Sigmoid colon (tissue), 7 donors: ENCODE measurements at places on chromosomes 12 and 14.

DNA sequence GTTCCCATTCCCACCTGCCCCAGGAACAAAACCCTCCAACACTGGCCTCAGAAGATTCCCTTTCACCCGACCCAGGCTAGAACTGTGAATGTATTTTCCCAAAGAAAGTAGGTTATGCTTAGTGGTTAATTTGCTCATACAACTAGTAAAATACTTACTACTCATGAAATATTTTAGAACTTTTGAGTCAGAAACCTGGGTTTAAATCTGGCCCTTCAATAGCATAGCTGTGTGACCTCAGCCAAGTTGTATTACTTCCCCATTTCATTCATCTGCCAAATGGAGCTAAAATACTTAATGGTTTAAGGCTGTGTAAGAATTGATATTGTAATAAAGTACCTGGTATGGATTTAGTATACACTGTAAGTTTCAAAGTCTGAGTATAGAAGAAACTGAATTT, 69.1 kb upstream of the DNM1L start:
- H3K4me1 ChIP-seq, result no peaks in the 10 kb centered on the region
- H3K27ac ChIP-seq, result no peak overlapping the region
- no peaks in the 10 kb centered on the region for H3K36me3 ChIP-seq
- H3K27me3 ChIP-seq, result no peaks in the 10 kb centered on the region
- no peak for DNase-seq
- H3K4me3 ChIP-seq, result no peak overlapping the region

GRCh38 chr12:111171345-111171744, 197.6 kb downstream of the PHETA1 start:
- no peaks in the 10 kb centered on the region for H3K4me1 ChIP-seq
- H3K27me3 ChIP-seq, result no peaks in the 10 kb centered on the region
- no peak for DNase-seq
- no peak overlapping the region for H3K4me3 ChIP-seq
- no peak overlapping the region for H3K27ac ChIP-seq

GRCh38 chr14:74826574-74826973, 49.4 kb downstream of the PROX2 start:
- no peak for DNase-seq
- no peak overlapping the region for H3K27ac ChIP-seq
- H3K4me1 ChIP-seq, result no peaks in the 10 kb centered on the region

DNA sequence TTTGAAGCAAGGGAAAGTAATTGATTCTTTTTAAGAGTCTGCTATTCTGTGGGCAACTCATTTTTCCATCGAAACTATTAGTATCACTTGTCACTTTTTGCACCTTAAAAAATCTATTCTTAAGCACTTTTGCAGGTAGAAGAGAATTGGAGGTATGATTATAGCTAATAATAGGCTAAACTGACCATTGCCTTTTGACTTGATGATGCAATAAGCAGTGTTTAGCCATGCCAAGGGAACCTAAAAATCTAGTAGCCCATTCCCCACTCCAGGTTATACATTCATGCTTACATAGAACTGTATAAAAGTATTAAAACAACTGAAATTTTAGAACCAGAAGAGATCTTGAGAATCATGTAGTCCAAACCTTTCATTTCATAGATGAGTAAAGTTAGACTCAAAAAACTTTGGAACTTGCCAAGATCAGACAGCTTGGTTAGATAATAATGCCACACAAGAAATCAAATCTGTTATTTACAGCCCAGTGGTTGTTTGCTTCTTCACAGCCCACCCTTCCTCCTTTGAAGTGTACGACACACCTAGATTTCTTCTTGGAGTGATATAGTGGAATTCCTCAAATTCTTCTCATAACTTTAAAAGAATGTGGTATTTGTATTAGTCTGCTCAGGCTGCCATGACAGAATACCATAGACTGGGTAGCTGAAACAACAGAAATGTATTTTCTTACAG, 21.7 kb upstream of the GARIN2 start:
- H3K4me3 ChIP-seq, result no peak overlapping the region
- no peak overlapping the region for H3K27ac ChIP-seq
- no peak for DNase-seq
- no peaks in the 10 kb centered on the region for H3K4me1 ChIP-seq
- H3K27me3 ChIP-seq, result no peaks in the 10 kb centered on the region

DNA sequence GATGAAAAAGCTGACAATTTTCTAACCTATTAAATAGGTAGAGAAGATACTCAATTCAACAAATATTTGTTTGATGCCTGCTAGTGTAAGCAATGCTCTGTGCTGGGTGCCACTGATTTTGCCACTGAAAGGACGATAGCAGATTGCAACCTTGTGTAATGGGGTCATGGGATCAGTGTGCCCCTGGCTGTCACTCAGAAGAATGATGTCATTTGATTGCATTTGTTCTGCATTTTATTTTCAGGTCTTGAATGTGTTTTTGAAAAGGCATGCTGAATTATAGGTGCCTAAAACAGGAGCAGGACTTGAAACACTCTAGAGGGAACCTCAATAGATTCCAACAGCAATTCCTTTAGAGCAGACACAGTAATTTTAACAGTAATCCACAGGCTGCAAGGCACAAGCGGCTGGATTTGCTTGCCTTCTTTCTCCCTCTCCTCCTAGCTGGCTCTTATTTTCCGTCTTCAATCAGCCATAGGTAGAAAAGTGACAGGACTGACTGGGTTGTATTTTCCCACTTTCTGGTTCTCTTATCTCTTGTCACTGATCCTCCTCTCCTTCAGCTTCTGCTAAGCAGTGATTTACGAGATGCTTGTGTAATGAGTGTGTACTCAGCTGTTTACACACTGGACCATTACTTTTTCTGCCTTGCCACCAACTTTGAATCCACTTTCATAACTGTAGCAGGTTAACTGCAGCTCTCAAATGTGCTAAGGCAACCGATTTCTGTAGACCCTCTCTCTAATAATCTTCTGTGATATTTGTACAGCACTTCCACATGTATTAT, 4.1 kb downstream of the PLXNC1 start:
- H3K27ac ChIP-seq, result no peak overlapping the region
- H3K27me3 ChIP-seq, result no peaks in the 10 kb centered on the region
- no peaks in the 10 kb centered on the region for H3K36me3 ChIP-seq
- H3K4me1 ChIP-seq, result peaks cover 25% of the 10 kb centered on the region
